Stimulated activated CD4-positive, alpha-beta T cell treated with anti-CD3 and anti-CD28 coated beads, Interleukin-15, amount 100 ng/mL, for 1 hour (primary cell): ENCODE measurements at places on chromosomes 1 and 21.

GRCh38 chr1:186775881-186776560 lies 52.7 kb upstream of the PLA2G4A start:
- no peak for DNase-seq

DNA sequence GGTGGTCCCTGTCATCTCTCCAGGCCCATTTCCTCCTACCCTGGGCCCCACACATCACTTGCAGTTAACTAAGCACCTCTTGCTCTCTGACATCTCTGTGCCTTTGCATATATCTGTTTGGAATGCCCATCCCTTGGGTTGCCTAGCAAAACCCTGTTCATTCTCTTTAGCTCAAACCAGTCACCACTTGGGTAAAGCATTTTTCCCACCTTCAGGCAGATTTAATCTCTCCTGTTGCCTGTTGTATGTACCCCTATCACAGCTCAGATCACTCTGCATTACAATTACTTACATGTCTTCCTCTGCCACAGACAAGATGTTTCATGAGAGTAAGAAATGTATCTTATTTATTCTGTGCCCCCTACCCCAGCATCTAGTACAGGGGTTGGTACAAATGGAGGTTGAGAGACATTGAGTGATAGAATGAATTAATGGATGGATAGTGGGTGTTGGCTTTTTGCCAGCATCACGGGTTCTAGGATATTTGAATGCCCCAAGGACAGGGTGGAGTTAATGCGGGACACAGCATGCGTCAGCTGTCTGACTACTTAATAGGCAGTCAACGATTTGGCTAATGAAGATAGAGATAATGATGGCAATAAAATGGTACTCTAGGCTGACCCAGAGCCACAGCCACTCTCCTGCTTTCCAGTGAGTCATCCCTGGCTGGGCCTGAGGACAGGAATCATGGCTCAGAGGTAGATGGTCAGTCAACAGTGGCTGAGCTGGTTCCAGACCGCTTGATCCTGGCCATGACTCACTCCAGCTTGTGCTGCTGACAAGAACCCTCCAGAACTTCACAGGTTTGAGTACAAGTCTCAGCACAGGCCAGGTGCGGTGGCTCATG lies 6.5 kb downstream of the NR0B2 start:
- DNase-seq = no peak

DNA sequence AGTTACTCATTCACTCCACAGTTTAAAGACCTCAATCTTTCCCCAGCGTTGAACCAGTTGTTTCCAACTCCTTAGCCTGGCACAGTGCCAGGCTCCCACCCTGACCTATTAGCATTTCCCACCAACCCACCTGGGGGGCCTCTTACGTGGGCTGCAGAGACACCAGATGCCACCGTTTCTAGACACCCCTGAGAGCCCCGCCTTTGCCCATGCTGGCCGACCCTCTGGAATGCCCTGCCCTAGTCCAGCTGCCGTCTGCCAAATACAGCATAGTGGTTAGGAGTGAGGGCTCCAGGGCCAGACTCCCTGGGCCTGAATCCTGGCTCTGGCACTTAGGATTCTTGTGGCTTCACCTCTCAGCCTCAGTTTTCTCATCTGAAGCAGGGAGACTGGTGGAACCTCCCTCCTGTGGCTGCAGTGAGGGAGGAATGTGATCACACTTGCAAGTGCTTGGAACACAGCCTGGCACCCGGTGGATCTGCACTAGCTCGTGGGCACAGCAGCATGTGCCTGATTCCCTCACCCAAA lies 65.2 kb downstream of the TMCO4 start:
- no peak for DNase-seq

- DNase-seq = peak; percentile 79
These were observed at the start of gene TSTD1 for GRCh38 chr1:161038523-161039153. TSTD1 (minus strand) TSS chr1:161038964; CDS start chr1:161038889, 75 bp downstream.

DNA sequence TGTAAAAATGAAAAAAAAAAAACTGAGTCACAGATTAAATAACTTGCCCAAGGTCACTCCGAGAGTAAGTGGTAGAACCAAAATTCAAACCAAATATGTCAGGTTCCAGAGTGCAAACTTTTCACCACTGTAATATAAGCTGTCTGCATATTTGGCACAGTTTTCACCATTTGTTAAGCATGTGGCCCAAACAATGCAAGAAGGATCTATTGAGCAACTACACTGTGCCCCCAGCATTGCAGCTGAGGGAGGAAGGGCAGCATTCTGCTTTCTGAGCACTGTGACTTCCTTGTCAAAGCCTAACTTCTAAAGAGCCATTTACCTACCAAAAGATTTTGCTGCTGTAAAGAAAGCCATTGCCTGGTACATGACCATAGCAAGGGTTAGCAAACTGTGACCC lies 133.4 kb downstream of the SYT2 start:
- DNase-seq = no peak

DNA sequence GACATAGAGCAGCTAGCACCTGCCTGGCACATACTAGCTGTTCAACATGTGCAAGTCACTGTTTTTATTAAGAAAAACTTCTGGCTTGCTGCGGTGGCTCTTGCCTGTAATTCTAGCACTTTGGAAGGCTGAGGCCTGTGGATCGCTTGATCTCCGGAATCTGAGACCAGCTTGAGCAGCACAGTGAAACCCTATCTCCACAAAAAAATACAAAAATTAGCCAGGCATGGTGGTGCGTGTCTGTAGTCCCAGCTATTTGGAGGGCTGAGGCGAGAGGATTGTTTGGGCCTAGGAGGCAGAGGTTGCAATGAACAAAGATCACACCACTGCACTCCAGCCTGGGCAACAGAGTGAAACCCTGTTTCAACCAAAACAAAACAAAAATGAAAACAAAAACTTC lies 27.7 kb upstream of the C8B start:
- no peak for DNase-seq

GRCh38 chr1:44602634-44603628 lies 71.3 kb downstream of the TMEM53 start:
- DNase-seq = no peak

- no peak for DNase-seq
These were observed 11.2 kb downstream of the RPL5 start for GRCh38 chr1:92843046-92843423.

DNA sequence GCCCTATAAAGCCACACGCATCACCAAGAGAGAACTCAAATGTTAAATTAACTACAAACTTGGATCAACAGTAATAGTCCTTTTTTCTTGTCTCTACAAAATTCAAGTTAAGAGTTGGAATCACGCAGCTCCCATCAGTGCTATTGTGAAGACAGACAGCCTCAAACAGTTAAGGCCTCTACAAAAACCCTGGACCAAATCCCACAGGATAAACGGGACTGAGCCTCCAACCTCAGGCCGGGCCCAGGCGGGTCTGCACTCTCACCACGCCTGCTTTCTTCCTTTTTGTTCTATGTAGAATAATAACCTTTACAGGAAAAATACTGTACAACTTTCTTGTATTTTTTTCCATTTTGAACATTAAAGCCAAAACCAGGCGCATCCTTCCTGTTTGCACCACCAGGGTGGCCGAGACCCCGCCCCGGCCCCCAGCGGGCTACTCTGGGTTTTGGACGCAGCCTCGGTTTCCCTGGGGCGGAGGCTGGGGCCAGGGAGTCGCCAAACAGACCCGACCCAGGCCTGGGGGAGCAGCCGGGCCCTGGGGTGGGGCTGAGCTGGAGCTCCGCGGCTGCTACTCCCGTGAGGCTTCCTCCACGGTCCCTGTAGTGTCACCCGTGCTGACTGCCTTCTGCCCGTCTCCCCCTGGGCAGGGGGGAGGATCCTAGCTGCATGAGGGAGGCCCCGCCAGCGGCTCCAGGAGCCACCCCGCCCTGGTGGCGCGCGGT lies 158.4 kb downstream of the CASZ1 start:
- DNase-seq = no peak

DNA sequence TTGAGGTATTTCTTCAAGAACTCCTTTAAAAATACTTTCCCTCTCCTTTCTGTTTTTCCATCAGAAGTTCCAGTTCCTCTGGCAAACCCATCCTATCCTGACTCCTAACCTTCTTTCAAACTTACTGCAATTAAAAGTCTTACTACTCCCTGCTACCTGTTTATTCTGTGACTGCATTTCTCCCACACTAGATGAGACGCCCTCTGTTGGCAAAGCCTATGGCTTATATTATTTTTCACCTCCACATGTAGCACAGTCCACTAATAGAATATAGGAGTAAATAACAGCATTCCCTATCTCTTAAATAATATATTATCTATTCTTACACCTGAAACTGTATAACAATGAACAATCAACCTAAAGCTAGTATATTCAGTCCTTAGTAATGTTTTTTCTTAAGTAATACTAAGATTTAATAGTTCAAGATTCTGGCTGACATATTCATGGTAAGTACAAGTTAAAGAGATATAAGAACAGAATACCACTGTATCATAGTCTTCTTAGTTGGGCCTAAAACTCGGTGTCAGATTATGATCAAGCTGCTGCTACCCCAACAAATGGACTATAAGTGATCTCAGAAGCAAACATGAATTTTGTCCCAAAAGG lies 54.8 kb downstream of the RAB3GAP2 start:
- no peak for DNase-seq

DNA sequence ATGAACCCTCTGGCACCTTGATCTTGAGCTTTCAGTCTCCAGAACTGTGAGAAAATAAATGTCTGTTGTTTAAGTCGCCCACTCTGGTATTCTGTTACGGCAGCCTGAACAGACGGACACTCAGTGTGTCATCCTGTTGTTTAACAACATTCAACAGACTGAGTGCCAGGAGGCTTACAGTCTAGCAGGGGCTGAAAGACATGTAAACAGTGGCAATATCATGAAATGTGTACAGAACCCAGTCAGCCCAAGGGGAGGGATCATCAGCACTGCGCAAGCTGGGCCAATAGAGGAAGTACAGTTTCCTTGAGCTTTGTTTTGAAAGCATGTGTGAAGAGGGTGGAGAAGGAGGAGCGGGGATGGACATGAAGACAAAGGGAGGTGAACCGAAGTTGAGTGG lies 13.6 kb downstream of the DIP2A start:
- no peak for DNase-seq

DNA sequence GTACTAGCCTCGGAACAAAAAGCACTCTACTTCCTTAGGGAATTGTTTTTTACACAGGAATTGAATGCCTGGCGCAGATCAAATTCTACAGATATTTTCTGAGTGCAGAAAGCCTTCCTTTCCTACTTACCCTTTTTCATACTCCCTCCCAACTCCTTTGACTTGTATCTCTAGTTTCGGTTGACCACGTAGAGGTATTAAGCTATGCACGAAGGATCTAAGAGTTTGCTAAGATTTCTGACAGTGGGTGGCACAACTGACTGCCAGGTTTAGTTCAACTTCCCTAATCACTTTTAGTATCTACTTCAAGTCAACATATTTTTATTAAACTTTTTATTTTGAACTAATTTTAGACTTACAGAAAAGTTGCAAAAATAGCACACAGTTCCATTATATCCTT lies 5.0 kb downstream of the TOR1AIP2 start:
- no peak for DNase-seq

DNA sequence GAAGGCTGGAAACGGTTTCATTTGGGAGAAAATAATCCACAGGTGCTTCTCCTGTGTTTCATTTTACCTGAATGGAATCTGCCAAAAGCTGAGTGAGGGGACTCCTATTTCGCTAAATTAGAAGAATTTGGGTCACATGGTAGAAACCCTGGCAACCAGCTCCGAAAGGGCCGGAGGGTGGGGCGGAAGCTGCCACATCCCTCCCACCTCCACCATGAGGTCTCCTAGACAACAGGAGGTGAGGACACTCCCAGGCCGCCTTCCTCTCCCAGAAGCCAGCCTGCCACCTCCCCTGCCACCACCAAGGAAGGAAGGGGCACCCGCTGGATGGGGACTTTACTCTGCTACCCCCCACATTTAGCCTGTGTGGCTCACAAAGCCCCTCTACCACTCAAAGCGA lies 199.9 kb upstream of the ZC3H12A start:
- no peak for DNase-seq

- DNase-seq = no peak
These were observed 134.4 kb downstream of the FMN2 start for GRCh38 chr1:240226102-240226501.

GRCh38 chr1:39230261-39231190 lies 26.0 kb downstream of the MACF1 start:
- no peak for DNase-seq

- DNase-seq = no peak
These were observed 120.0 kb downstream of the NGF start for GRCh38 chr1:115218034-115218405.

GRCh38 chr21:32602099-32602498 lies 10.1 kb downstream of the CFAP298 start:
- DNase-seq = no peak

DNA sequence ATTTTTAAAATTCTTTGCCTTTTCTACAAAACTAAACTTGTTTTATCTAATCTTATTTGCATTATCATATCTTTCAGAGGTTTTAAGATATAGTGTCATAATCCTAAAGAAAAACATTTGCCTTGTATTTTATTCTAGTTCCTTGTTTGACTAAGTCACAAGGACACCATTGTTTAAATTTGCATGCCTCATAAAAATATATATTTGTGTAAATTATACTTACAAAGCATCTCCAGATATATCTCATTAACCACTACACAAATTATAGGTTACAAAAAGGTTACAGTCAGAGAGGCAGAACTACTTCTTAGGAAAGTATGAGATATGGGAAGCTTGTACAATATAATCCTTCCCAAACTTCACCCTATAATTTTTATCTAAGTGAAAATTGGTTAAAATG lies 4.2 kb upstream of the RGS13 start:
- no peak for DNase-seq

GRCh38 chr21:36135391-36136102 lies 668 bp downstream of the CBR3 start:
- peak; percentile 17 for DNase-seq

DNA sequence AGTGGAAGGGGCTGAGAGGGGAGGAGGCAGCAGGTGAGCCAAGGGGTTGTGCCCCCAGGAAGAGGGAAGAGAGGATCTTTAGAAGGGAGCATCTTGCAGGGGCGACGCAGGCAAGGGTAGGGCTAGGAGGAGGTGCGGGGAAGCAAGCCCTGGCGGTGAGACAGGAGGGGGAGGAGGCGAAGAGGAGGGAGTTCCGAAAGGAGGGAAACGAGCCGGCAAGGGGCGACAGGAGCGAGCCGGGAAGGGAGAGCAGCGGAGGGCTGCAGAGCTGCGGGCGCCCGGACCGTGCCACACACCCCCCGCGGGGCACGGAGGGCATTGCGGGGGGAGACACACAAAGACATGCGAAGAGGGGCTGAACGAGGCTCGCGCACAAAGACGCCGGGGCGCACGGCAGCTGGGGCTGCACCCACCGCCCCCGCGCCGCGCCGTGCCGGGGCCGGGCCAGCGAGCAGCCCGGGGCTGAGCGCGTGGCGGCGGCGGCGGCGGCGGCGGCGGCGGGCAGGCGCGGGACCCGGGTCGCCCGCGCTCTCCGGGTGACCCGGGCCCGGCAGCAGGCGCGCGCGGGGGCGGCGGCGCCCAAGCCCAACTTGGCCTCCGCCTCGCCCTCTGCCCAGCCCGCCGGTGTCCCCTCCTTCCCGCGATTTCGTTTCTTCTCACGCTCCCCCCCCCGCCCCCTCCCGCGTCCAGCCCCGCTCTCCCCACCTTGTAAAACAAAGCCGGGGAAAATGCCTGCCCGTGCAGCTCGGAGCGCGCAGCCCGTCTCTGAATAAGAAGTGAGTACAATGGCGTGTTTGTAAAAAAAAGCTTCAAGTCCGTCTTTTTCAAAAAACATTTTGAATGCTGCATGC lies at the start of gene KCNK2:
Gene KCNK2 (plus strand): TSS at position 206 of the 851 bp plus-strand sequence. CDS start 649 bp downstream, outside the sequence.
- no peak for DNase-seq

- no peak for DNase-seq
These were observed 81.0 kb downstream of the RPS6KC1 start for GRCh38 chr1:213131851-213132655.
